Right kidney (tissue), 9 donors: ENCODE measurements at places on chromosomes 1 and 21.
A peak's percentile ranks its signal among the peaks of the same experiment; 100 is the strongest.

DNA sequence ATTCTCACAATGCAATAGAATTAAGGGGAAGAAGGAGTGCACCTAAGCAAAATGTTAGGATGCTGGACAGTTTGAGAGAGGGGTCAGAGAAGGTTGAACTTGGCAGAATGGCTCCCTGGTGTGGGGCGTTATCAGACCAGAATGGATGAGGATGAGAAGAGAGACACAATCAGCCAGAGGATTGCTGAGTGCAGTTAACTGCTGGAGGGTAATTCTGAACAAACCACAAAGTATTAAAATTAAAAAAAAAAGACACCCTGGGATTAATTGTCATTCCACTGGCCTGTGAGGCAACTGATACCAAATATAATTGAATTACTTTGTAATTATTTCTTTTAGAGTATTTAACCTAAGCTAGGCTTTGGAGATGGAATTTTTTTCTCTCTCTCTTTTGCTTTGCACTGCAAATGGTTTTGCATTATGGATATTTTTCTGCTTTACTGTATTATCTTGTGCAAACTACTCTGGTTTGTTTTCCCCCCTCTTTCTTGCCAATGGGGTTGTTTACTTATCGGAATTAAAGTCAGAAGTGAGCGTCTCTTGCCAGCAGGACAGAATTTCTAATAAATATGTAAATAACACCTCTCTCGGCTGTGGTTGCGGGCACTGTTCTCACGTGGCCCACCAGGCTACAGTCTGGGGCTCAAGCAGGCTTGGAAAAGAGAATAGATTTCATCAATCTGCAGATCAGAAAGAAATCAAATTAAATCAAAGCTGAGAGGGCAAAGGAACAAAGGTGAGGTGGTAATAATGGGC, 572.9 kb upstream of the CAMK1G start:
- DNase-seq: no peak

- DNase-seq: no peak
These were observed 23.8 kb upstream of the PRDM15 start for GRCh38 chr21:41902946-41903345.

- no peak for DNase-seq
These were observed 106.0 kb downstream of the RABGAP1L start for GRCh38 chr1:174265282-174265681.

DNA sequence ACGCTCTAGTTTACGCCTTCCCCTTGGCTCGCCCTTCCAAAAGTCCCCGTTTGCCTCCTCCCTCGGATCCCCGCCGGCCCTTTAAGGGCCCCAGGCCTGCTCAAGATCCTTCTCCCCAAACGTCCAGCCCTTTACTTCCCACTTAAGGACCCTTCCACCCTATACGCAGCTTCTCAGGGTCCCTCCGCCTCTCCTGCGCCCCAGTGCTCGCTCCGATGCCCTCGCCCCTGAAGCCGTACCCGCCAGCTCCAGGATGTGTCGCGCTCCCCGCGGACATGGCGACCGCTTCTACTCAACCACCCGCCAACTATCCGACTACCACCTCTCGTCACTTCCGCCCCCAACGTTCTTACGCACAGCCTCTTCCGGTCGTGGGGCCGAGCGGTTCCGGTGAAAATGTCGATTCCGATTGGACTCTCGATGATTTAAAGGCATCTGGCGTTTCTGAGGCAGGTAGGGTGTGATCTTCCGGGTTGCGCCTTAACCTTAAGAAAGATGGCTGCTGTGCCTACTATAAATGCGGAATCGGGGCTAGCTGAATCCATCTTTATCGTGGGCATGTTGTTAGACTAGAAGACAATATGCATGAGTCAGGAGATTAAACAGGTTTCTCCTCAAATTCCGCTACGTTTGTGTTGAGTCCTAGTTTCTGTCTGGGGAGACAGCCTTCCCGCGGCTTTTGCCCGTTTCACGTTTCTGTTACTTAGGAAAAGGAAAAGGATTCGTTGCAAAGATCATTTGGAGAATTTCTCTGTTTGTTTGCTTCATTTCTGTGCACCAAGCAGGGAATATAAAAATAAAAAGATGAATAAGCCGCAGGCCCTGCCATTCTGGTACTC, at the start of gene KHDC4:
TSS of gene KHDC4 (minus strand) at position 317 of the 839 bp plus-strand sequence. CDS start at position 277, 40 bp downstream.
- peak; percentile 87 for DNase-seq

DNA sequence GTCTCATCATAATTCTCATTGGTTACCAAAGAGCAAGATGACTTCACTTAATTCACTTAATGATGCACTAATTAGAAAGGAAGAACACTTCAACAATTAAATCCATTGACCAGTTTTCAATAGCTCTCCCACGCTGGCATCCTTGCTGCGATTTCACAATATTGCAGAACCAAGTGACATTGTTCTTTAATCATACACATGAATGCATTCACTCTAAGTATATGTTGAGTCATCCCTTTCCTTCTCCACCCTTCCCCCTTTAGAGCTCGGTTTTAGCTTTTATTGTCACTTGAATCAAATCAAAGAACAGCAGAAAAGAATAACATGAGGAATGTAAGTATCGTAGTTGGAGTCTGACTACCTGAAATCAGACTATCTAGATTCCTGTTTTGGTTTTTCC, 233.6 kb upstream of the FMN2 start:
- DNase-seq: no peak

- no peak for DNase-seq
These were observed 82.5 kb downstream of the FGGY start for GRCh38 chr1:59379371-59379728.

- no peak for DNase-seq
These were observed 97.4 kb upstream of the GFI1 start for GRCh38 chr1:92583821-92584760.

DNA sequence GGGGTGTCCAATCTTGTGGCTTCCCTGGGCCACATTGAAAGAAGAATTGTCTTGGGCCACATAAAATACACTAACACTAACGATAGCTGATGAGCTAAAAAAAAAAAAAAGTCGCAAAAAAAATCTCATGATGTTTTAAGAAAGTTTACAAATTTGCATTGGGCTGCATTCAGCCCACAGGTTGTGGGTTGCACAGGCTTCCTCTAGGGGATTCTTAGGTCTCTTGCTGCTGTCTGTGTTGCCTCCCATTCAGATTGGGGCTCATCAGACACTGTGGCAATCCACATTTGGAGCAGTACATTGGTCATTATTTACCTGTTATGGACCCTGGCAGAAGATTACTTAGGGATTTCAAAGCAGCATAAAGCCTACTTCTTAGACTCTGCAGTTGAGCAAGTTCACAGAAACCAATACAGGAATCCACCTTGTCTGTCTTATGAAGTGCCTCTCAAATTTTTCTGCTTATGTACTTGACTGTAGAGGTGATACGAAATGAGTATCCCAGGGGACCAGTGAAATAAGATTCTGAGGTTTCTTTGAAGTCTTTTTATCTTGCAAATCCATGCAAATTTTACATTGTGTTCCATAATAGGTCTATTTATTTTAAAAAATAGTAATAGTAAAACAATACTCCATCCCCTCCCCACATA, 205.5 kb downstream of the RPS6KC1 start:
- no peak for DNase-seq

GRCh38 chr1:246454655-246455054, 52.4 kb downstream of the SMYD3 start:
- DNase-seq: no peak

GRCh38 chr1:98172578-98172977, 251.7 kb upstream of the DPYD start:
- no peak for DNase-seq

- DNase-seq: peak; percentile 87
These were observed 636 bp upstream of the CAMK2N1 start for GRCh38 chr1:20486457-20487235.

DNA sequence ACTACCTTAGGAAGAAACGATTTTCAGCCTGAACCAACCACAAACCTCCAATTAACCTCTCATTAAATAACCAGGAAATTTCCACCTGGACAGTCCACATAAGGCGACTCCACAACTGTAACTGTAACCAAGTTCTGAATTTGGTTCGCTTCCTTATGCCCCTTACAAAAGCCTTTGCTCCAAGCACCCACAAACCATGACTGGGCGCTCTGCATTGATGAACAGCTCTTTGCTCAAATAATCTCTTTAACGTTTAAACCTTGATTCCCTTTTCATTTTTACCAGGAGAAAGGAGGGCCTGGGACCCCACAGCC, 38.2 kb upstream of the ZNF124 start:
- DNase-seq: no peak

DNA sequence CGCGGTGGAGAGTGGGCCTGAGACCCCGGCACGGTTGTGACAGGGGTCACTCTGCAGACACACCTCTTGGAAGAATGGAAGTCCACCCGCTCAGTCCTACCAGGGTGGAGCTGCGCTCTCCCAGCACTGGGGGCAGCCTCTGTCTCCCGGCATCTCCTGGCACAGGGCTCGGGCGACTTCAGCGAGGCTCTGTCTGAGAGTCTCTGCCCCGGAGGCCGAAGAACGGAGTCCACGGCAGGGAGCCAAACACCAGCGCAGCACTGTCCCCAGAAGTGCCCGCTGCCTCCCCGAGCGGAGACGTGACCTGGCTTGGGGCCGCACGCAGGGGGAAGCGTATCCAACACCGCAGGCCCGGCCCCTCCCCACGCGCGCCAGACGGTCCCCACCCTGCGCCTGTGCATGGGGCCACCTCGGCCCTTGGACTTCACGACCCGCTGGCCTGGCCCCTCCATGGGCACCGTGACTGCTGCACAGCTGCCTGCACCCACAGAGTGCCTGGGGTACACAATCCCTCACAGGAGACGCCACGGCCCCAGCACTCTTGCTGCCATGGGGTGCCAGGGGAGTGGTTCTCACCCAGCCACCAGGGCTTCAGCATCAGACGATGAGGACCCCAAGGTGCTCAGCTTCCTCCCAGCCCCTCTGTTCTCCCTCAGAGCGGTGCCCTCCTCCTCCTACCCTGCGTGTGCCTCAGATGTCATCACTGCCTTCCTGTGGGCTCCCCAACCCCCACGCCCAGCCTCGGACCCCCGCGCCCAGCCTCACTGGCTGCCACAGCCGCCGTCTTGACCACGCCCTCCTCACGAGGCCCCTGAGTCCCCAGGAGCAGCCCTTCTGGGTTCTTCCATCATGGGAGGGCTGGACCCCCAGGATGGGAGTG, 14.9 kb upstream of the RNF223 start:
- no peak for DNase-seq

DNA sequence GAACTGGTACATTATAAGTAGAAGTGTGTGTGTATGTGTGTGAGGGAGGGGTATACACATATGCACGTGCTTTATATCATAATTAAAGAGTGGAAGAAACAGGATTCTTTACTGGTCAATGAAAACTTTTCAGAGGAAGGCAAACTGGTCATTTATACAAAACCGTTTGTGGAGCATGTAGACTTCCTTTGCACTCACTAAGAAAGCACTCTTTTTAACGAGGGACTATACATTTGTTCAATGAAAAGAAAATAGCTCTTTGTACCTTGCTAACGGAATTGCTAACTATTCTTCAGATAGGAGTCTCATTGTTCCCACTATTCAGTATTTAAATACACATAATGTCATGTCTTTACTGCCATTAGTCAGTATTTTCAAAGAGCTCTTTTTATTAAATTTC, 219.3 kb downstream of the ST6GALNAC3 start:
- DNase-seq: no peak

- peak; percentile 28 for DNase-seq
These were observed 1.1 kb upstream of the SETDB1 start for GRCh38 chr1:150925080-150925479.

- no peak for DNase-seq
These were observed 70.8 kb downstream of the PLPP3 start for GRCh38 chr1:56508523-56508983.

DNA sequence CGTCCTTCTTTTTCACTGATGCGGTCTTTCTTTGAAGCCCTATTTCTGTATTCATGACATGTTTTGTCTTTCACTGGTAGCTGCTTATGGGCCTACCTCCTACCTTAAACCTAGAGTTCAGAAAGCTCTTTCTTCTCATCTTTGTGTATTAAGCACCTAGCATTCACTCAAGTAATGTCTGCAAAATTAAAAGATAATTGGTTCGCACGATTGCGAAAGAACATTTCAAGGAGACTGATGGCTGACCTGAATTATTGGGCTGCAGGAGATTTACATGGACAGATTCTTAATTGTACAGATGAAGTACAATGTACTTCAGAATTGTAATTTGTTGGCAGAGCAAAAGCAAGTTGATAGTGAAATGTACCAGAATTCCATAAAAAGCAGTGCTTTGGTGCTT, 206.4 kb downstream of the PCP4 start:
- no peak for DNase-seq

- DNase-seq: peak; percentile 68
These were observed 2.8 kb upstream of the HAPLN2 start for GRCh38 chr1:156616463-156616862.

DNA sequence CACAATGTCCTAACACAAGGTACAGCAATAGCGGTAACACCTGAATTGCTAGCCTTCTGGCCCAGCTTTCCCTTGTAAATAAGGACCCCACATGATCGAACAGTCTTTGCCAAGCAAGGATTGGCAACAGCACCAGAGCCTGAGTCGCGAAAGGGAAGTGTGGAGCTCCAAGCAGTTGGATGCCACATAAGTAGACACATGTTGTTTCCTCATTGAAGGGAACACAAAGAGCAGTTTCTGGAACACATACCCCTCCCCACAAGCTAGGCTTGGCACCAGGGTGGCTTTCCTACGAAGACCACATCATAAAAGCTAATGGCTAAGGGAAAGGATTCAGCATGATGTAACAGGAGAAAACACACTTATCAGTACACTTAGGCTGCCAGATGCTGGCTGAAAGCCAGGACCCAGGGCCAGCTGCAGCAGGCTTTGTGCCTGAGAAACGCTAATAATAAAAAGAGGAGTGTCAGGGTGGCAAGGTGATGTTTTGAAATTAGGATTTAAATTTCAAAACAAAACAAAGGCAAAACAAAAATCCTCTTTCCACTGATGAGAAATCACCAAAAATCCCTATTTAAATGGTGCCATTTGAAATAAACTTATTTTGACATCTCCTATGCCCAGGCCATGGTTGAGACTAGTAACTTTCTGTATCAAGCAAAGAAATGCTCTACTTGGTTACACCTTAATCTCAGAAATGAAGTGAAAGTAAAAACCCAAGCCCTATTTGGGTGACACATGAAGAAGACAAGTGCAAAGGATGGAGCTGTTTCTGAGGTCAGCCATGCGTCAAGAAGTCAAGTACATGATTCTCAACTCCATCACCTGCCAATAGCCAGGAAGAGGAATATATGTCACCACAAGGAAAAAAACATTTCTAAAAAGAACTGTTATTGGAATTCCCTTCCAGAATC, 11.9 kb upstream of the CPLANE2 start:
- no peak for DNase-seq

DNA sequence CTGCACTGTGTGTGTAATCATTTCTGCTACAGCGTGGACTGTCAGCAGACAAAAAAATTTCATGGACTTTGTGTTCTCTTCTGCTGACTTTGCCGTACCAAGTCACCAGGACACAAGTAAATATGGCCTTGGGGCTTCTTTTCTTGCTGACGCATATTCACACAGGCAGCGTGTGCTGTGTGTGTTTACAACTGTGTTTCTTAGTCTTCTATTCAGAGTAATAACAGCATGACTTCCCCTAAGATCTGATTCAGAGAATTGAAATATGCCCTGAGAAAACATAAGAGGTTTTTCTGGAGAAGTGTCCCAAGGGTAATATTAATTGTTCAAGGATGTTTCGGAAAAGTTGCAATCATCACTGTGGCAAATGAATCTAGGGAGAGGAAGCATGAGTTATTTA, 47.1 kb upstream of the DYNLT5 start:
- DNase-seq: no peak
